Activated T-cell treated with anti-CD3 and anti-CD28 coated beads, Interleukin-2, amount 50 U/mL, for 4 hours (primary cell): ENCODE measurements at places on chromosomes 7 and 10. TPM values are rescaled to one million over a fixed set of nuclear protein-coding genes. Genes with fewer than 3 reads are reported as not detected.

DNA sequence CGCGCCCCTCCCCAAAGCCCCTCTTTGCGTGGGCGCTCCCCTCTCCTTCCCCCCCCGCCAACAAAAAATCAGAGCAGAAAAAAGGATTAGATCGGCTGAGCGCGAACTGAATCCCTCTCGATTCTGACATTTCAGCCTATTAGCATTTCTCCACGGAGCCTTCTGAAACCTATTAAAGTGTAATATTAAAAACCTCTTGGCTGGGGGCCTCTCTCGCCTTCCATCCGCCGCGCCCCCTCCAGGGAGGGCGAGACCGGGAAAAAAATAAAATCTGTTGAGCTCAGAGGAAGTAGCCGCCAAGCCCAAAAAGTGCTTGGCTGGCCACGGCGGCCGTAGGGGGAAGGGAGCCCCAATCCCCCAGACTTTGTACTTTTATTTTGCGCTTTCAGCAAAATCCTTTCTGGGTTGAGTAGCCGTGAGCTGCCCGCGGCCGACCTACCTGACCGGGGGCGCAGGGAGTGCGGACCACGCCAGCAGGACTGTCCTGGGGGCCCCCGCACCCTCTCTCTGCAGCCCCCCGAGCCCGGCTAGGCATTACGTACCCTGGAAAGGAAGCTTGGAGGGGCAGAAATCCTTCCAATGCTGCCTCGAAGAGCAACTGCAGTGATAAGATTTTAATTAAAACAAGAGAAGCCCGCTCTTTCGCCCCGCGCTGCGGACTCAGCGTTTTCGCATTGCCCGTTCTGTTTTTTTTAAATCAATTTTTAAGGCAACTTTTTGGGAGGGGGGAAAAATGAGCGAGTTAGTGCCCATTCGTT, 1.3 kb upstream of the TNRC18 start:
- DNase-seq = no peak

GRCh38 chr7:150829426-150829825, 22.9 kb upstream of the AOC1 start:
- no peak for DNase-seq

GRCh38 chr7:17227766-17228490, 70.5 kb upstream of the AHR start:
- no peak for DNase-seq

- no peak for DNase-seq
Observed at GRCh38 chr10:114095559-114096337, 52.1 kb downstream of the ADRB1 start.

The MBL2 gene
- not detected for total RNA-seq
